ENCODE measurements at places on chromosomes 3 and 15.

DNA sequence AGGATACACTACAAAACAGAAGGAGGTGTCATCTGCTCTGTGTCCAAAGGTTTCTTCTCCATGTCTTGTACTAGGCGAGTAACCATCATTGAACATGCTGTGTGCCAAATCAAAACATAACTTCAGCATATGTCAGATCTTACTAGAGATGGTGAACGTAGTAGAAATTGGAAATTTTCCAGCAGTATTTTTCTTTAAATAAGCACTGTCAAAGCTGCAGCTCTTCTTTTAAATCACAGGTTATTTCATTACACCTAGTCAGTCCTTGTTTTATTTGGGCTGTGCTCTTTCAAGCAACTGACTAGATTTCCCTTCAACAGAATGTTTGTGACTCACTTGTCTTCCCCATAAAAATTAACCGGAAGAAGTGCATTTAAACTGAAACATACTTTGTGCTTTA lies 46.5 kb downstream of the MSL2 start:
- DNase-seq = no peak

GRCh38 chr15:29570948-29571791 lies 251.1 kb downstream of the TJP1 start:
- no peak for DNase-seq

GRCh38 chr3:158079599-158079998 lies 26.6 kb downstream of the SHOX2 start:
- no peak for DNase-seq

GRCh38 chr3:115239717-115240116 lies 92.6 kb upstream of the ZBTB20 start:
- no peak for DNase-seq

All from stimulated activated CD4-positive, alpha-beta T cell treated with anti-CD3 and anti-CD28 coated beads, TNF-alpha, amount 100 ng/mL, for 1 hour (primary cell).